Prostate gland (tissue), 2 donors: ENCODE measurements at places on chromosomes 16 and 17. TPM values are rescaled to one million over a fixed set of nuclear protein-coding genes. Genes with fewer than 3 reads are reported as not detected.

UNC13D gene
- total RNA-seq = 2.9 TPM

UNC45B gene
- not detected for total RNA-seq

ENPP7 gene
- total RNA-seq = not detected

KRTAP1-5 gene
- total RNA-seq = not detected

SBK1 gene
- 5.8 TPM for total RNA-seq

GRCh38 chr16:7313170-7313569 is 19.5 kb upstream of the RBFOX1 start:
- DNase-seq = no peak

DNA sequence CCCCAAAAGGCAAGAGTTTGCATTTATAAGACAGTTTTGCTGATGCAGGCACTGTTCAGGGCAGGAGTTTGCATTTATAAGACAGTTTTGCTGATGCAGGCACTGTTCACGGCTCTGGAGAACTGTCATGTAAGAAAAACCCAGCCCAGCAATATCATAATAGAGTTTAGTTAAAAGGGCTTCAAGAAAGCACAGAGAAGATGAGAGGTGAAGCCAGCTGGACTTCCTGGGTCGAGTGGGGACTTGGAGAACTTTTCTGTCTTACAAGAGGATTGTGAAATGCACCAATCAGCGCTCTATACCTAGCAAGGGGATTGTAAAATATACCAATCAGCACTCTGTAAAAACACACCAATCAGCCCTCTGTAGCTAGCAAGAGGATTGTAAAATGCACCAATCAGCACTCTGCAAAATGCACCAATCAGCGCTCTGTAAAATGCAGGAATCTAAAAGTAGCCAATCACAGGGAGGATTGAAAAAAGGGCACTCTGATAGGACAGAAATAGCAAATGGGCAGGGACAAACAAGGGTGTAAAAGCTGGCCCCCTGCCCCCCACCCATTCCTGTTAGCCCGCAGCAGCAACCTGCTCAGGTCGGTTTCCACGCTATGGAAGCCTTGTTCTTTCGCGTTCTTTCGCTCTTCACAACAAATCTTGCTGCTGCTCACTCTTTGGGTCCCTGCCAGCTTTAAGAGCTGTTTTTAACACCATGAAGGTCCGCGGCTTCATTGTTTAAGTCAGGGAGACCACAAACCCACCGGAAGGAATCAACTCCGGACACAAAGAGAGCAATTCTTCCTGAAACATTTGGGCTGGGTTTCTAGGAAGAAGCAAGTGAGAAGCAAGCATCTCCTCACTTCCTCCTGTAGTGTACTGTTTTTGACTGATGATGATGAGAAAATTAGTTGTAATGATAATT is 1.8 kb upstream of the CBX1 start:
- DNase-seq = no peak

GRCh38 chr17:76700617-76701470 is 9.9 kb downstream of the MXRA7 start:
- peak; percentile 53 for DNase-seq

DNA sequence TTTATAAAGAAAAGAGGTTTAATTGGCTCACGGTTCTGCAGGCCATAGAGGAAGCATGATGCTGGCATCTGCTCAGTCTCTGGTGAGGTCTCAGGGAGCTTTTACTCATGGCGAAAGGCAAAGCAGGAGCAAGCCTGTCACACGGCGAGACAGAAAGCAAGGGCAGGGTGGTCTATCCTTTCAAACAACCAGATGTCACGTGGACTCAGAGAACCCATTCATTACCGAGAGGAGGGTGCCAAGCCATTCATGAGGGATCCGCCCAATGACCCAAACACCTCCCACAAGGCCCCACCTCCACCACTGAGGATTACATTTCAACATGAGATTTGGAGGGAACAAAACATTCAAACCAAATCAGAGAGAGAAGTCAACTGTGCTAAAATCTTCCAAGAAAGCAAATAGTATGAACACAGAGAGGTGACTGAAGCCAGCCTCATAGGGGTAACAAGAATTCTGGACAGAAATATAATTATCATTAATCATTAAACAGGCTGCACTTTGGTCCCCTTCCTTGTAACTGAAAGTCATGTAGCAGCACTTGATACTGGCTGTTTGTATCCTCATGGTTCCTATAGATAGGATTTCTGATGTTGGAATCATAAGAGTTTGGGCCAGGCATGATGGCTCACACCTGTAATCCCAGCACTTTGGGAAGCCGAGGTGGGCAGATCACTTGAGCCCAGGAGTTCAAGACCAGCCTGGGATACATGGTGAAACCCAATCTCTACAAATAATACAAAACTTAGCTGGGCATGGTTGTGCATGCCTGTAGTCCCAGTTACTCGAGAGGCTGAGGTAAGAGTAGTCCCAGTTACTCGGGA is 52.5 kb upstream of the B4GALNT2 start:
- no peak for DNase-seq

DNA sequence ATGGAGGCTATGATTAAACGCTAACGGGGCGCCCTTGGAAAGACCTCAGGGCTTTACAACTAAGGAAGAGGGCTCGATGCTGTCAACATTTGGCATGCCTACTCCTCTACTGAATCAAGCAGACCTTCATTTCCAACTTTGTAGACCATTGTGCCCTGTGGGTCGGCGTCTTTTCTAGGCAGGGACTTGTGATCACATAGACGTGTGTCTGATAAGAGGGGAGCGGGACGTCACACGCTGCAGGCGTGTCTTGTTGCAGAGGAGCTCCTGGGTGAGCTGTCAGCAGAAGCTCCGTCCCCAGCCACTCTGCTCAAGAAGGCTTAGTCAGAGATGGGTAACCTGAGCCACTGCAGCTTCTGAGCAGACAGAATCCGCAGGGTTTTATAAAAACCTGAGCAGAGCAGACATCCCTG is 2.8 kb downstream of the MAPK8IP3 start:
- no peak for DNase-seq

DNA sequence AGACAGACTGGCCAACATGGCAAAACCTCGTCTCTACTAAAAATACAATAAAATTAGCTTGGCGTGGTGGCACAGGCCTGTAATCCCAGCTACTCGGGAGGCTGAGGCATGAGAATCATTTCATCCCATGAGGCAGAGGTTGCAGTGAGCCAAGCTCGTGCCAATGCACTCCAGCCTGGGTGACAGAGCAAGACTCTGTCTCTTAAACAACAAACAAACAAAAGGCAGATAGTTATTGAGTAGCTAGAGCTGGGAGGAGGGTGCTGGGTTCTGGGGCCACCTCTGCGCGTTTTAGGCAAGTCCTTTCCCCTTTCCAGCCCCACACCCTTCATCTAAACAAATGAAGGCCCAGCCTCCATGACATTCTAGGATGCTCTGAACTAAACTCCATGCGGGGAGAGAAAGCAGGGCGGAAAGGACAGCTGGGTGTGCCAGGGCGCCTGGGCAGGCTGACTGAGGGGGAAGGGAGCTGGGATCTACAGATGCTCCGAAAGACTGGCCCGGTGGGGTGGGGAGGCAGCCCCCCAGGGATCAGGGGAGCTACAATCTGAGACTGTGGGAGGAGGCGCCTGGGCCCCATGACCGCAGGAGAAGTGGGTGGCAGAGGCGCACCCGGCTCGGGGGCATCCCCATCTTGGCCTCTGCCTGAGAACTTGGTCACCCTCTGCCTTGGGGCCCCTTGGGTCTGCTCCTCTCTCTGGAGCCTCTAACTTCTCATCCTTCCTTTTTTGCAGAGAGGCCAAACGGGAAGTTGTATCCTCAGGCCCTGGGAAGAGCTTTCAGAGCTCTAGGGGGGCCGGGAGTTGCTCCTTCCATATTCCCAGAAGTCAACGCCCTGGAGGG is 910 bp downstream of the ITGAL start:
- DNase-seq = no peak

GRCh38 chr16:52308051-52308450 is 238.9 kb downstream of the TOX3 start:
- no peak for DNase-seq

GRCh38 chr17:29283496-29283895 is 10.5 kb downstream of the NUFIP2 start:
- no peak for DNase-seq

DNA sequence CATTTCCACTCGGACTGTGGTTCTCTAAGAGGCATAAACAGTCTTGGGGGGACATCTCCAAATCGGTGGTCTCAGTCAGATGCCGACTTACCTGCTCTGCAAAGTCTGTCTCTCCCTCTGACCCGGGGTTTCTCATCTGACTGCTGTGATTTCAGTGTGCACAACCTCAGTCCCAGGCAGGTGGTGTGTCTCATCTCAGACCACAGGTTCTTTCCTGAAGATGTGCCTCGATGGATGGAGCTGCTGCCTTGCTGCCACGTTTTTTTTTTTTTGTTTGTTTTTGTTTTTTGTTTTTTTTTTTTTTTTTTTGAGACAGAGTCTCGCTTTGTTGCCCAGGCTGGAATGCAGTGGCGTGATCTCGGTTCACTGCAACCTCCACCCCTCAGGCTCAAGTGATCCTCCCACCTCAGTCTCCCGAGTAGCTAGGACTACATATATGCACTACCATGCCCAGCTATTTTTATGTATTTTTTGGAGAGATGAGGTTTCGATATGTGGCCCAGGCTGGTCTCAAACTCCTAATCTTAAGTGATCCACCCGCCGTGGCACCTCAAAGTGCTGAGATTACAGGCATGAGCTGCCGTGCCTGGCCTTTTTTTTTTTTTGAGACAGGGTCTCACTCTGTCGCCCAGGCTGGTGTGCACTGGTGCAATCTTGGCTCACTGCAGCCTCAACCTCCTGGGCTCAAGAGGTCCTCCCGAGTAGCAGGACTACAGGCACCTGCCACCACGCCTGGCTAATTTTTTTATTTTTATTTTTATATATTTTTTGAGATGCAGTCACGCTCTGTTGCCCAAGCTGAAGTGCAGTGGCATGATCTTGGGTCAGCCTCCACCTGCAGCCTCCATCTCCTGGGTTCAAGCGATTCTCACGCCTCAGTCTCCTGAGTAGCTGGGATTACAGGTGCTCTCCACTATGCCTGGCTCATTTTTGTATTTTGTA is 15.4 kb downstream of the SPIRE2 start:
- DNase-seq = no peak

DNA sequence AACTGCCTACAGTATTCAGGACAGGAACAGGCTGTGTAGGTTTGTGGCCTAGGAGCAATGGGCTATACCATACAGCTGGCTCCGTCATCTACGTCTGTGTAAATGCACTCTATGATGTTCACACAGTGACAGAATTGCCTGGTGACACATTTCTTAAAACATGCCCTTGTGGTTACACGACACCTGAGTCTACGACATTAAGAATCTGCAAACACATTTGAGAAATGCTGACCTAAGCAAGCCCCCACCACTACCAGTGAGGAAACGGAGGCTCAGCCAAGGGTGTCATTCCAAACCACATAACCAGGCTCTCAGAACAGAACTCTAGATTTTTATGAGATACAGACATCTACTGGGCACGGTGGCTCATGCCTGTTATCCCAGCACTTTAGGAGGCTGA is 23.5 kb downstream of the USP36 start:
- DNase-seq = no peak

DNA sequence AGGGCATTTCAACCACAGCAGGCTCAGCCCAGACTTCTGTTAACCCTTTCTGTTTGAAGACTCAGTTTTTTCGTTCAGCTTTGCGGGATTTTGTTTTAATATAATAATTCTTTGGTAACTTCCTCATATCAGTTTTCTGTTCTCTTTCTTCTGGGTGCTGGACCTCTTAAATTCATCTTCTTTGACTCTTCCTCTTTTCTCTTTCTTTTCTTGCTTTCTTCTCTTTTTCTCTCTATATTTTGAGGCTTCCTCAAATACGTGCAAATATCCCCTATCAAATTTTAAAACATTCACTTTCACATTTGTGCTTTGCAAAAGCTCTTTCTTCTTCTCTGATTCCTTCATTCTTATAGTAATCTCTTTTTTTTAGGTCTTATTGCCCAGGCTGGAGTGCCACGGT is 136.3 kb downstream of the HS3ST3B1 start:
- no peak for DNase-seq

DNA sequence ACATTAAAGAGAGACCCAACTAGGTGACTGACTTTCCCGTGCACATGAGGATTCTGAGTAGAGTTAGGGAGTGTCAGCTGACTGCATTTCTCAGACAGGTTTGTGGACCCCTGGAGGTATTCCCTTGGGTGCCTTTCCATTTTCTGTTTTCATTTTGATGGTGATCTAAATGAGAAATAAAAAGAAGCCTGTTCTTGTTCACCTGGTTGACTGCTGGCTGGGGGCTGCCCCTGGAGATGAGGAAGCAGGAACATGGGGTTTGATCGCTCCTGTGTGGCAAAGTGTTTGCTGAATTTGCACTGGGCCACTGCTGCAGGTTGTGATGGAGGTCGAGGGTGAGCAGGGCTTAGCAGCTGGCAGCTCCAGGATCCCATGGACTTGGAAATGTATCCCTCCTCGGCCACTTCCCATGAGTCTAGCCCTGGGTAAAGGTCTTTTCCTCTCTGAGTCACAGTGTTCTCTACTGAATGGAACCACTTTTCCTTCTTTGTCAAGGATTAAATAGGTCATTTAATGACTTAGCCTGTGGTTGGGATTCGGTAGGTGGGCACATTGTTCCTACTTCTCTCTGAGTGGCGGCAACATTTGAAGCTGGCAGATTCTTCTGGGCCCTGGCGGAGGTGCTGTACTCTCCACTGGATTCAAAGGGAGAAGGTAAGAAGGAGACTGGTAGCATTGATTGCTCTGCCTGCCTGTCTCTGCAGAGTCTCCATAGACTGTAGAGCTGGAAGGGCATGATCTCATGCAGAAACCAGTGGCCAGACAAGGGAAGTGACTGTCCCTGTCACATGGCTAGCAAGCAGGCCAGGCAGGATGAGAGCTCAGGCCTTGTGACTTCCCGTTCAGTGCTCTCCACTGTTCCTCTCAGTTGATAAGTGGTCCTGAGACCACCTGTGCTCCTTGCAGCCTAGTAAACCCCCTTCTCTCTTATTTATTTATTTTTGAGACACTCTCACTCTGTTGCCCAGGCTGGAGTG is 17.9 kb downstream of the SNX29 start:
- DNase-seq = no peak

- no peak for DNase-seq
Observed at GRCh38 chr17:48749621-48750553, 21.3 kb upstream of the HOXB13 start.

DNA sequence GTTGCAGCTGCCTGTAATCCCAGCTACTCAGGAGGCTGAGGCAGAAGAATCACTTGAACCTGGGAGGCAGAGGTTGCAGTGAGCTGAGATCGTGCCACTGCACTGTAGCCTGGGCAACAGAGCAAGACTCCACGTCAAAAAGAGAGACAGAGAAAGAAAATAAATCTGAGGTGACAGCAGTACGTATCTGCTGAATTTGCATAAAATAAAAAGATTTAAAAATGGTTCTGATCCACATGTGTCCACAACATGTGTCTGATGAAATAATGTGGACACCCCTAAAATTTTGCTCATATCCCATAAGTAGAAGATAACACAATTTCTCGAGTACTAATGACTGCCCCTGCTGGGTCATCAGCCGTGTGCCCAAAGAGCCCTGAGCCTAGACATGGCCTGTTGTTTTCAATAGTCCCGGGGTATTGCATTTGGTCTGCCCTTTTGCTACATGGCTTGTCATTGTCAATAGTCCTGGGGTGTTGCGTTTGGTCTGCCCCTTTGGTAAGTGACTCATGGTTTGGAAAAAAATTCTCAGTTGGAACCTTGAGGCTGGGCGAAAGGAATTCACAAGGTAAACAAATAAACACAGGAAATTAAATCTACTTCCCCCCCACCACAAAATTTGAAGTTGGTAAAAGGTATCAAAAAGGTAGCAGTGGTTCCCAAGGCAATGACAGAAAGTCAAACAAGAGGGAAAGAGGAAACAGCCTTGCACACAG is 434.6 kb upstream of the MAF start:
- no peak for DNase-seq

- DNase-seq = no peak
Observed at GRCh38 chr17:81398176-81398831, 3.0 kb downstream of the BAHCC1 start.

- DNase-seq = peak; percentile 65
Observed at GRCh38 chr16:68786685-68787418, 49.8 kb downstream of the CDH1 start.
